ENCODE measurements at places on chromosomes 2 and 18.
A peak's percentile ranks its signal among the peaks of the same experiment; 100 is the strongest.

- DNase-seq: no peak
Observed at GRCh38 chr18:63065172-63065571, 254.4 kb downstream of the BCL2 start.

- DNase-seq: no peak
Observed at GRCh38 chr2:196370381-196370780, 199.0 kb upstream of the STK17B start.

DNA sequence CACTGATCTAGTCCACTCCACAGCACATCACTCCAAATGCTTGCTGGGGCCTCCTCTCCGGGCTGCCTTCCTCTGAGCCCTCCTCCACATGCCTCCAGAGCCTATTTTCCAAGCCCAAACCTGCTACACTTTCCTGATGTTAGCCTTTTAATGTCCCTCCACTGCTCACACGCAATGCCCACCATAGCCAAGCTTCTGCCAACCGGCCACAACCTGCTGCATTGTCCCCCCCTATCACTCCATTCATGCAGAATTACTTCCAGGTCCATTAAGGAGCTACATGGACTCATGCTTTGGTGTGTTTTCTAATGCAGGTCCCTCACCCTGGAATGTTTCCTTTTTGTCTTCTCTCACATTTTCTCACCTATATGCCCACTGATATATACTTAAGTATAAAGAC, 129.3 kb downstream of the MARCHF4 start:
- DNase-seq: no peak

- no peak for DNase-seq
Observed at GRCh38 chr2:239326831-239327535, 73.8 kb downstream of the HDAC4 start.

GRCh38 chr2:202016579-202017227, 17.0 kb upstream of the FZD7 start:
- no peak for DNase-seq

DNA sequence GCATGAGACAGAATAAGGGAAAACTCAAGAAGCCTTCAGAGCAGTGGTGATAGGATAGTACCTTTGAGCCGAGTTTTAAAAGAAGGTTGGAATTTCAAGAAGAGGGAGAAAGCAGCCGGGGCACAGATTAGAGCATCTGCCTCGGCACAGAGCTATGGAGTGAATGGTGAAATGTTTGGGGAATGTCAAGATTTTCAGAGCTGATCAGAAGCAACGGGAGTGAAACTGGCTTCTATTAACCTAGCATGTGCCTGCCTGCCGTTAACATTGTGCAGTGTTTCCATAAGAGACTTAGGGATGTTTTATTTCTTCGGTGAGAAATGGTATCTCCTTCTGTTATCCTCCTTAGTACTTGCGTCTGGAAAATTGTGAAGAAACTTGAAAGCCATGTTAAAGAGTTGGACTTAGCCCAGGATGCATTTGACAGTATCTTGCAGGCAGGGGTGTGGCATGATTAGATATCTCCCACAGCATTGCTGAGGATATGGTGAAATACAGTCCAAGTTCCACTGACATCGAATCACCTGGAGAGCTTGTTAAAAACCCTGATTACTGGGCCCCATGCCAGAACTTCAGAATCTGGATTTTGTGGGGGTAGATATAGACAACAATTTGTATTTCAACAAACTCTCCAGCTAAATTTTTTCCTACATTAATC, 96.8 kb upstream of the PPP1CB start:
- no peak for DNase-seq

DNA sequence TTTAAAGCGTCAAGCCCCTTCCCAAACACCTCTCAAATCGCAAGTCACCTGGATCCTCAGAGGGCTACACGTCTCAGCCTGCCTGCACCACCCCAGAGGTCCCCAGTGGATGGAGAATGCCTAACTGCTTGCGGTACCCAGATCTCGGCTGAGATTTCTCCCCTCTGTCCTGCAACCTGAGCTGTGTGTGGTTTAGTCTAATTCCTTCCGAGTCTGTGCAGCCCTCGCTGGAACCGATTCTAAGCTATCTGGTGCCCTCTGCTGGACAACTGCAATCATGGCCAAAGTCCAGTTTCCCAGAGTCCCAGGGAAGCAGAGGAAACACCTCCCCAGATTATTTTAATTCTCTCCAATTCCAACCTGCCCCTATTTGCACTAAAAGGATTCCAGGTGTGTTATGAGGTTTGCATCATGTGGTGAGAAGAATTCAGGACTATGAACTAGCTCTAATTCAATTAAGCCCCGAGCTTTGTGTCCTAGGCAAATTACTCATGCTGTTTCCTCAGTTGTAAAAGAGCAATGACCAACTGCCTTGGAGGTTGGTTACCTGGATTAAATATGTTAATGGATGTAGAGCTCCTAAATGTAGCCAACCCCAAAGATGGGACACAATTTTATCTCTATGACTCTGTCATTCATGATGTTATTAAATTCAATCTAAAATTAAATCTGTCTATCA, 276.1 kb upstream of the NCKAP5 start:
- DNase-seq: peak; percentile 65

DNA sequence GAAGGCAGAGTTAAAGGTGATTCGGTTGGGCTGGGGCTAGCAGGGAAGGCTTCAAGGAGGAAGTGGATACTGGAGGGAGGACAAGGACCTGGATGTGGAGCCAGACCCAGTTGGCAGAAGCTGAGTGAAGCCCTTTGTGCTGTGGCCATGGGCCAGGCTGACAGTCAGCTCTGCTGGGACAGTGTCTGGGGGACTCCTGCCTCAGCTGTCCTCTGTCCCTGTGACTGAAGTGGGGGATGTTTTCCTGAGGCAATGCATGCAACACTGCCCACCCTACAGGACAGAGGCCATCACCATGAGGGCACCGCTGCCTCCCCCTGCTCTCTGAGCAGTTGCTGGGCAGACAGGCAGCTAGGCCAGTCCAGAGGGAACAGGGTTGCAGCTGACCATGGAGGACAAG, 40.0 kb downstream of the ST8SIA5 start:
- DNase-seq: no peak

GRCh38 chr2:134395779-134396178, 141.9 kb downstream of the MGAT5 start:
- no peak for DNase-seq

GRCh38 chr18:78751664-78752063, 228.0 kb upstream of the SALL3 start:
- DNase-seq: no peak

DNA sequence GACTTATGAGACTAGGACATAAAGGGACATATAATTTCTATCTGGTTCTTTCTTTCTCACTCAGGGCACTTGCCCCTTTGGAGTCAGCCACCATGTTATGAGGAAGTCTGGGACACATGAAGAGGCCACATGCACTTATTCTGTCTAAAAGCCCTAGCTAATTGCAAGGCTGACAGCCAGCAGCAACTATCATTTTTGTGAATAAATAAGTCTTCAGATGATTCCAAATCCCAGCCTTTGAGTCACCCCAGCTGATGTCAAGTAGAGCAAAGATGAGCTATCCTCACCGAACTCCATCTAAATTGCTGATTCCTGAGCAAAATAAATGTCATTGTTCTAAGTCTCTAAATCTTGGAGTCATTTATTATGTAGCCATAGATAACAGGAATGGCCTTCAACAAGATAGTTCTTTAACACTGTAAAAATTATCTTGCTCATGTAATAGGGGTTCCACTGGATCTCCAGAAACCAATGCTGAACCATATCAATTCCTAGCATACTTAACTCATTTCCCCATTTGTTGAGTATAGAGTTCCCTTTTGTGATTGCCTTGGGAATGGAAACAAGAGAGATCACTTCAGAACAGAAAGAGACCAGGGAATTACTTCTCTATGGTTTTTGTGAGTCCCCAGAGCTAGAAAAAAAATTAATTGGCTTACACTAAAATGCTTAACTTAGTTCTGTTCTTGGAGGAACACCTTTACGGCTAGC, 50.6 kb upstream of the FN1 start:
- DNase-seq: no peak

GRCh38 chr18:33729556-33729955, 151.5 kb downstream of the ASXL3 start:
- DNase-seq: no peak

- no peak for DNase-seq
Observed at GRCh38 chr2:191758518-191759507, 80.9 kb downstream of the NABP1 start.

DNA sequence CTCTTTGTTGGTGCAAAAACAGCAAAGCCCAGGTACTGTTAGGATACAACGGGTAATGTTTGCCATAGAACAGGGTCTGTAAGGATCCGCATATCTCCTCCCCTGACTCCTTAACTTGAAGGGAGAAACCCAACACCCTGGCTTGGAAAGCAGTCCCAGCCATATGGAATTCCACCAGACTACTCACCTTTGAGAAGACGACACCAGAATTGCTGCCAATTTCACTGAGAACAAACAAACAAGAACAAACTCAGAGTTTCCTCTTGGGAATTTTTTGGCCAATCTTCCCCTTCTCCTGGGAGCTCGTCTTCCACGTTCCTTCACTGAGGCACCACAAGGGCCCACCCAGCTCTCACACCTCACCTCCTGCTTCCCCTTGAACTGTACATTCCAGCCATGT, 29.2 kb downstream of the CAPN14 start:
- DNase-seq: no peak

DNA sequence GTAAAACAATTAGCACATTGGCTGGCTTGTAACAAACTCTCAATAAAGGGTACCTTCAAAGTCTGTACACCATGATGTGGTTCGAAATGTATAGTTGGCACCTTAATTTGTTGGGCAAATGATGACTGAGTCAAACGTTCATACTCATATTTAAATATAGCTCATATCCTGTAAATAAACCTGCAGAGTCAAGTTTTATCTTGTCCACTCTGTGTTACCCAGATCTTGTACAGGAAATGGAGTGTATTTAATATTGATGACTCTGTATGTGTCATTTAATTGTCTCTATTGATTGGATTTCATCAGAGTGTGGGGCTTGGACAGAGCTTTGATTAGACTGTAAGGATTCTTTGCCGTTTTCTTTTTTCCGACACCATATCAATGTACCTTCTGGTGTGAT, 805.6 kb upstream of the ZEB2 start:
- DNase-seq: no peak

GRCh38 chr2:217163987-217164386, 304.1 kb upstream of the TNP1 start:
- DNase-seq: no peak

GRCh38 chr2:129205766-129206165, 773.7 kb upstream of the RAB6C start:
- no peak for DNase-seq

DNA sequence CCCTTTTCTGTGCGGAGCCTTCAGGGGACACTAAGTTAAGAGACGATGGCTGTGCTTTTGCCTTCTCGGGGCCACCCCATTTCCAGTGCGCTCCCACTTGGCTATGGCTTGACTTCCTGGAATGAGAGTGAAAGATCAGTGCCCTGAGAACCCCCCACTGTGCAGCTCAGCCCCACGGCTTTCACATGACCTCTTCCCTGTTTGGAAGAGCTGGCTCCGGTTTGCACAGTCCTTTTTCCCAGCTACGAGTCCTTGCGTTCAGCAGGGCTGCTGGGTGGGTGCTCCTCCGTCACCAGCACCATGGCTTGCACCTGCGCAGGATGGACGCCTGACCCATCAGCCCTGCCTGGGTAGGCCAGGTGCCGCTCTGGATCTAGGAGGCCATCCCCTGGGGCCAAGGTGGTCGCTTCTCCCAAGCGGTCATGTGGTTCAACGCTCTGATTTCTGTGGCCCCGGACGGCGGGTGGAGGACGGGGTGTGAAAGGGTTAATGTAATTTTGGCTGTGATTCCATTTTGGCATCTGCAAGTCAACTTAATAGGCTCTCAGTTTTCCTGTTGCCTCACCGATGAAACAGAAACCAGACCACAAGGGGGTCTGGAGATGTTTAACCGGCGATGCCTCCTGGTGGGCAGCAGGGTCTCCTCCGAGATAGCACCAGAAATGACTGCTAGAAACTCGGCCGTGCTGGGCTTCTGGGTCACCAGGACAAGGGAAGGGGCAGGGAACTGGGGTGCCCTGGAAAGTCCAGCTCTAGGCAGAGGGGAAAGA, 113.1 kb upstream of the HAAO start:
- DNase-seq: no peak

DNA sequence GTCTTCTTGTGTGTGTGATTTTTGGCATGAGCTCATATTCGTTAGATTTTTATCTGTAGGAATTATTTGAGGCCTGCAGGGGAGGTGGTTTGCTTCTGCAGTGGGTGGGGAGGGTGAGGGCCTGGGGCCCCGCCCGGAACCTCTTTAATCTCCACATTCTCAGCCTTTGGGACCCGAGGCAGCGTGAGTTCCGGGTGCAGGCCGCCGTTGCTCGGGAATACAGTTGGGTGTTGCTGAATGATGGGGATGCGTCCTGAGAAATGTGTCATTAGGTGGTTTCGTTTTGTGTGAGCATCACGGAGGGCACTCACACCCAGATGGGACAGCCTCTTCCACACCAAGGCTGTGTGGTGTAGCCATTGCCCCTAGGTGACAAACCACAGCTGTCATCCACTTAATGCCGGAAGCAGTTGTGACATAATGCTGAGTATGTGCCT, 13.7 kb upstream of the GAL3ST2 start:
- no peak for DNase-seq

DNA sequence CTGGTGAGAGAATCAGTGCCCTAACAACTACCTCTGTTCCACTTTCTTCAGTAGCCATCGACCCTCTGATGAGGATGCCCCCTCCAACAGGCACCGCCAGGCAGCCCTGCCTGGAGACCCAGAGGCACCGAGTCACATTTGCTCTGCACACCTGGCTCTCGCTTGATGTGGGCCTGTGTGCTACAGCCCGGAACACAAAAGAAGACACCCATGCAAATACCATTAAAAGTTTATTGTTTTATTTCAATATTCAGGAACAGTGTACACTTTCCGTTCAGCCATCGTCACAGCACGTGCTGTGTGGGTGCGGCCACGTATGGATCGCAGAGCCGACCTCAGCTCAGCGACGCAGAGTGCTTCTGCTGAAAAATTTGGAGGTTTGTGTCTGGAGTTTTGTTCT, 154.0 kb downstream of the MBP start:
- no peak for DNase-seq

GRCh38 chr2:102140377-102140776, 2.2 kb upstream of the IL1R1 start:
- DNase-seq: no peak

- no peak for DNase-seq
Observed at GRCh38 chr2:28902584-28902983, 8.1 kb downstream of the WDR43 start.

DNA sequence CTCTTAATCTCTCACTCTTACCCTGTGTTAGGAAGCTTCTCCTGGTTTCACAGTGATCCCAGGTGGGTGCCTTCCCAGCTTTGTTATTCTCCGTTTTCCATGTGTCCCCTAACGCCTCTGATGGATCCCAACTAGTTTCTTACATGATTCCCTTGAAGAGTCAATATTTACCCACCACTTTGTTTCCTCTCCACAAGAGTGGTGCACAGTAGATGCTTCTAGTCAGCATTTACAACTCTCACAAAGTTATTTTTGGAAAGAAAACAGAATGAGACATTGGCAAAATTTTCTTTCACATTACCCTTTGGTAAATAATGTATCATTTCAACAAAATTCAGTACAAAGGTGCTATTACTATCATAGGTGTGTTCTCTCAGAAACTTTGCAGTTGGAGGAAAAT, 1611.1 kb upstream of the ZEB2 start:
- no peak for DNase-seq

Data from stromal cell of bone marrow (primary cell).